Right forelimb (tissue), 1 donor: ENCODE measurements at places on chromosomes 1 and 21.
A peak's percentile ranks its signal among the peaks of the same experiment; 100 is the strongest.

- DNase-seq = peak; percentile 68
Measured at GRCh38 chr1:905071-905749, 18.5 kb upstream of the SAMD11 start.

- no peak for DNase-seq
Measured at GRCh38 chr1:93275634-93276295, 69.9 kb upstream of the DR1 start.

DNA sequence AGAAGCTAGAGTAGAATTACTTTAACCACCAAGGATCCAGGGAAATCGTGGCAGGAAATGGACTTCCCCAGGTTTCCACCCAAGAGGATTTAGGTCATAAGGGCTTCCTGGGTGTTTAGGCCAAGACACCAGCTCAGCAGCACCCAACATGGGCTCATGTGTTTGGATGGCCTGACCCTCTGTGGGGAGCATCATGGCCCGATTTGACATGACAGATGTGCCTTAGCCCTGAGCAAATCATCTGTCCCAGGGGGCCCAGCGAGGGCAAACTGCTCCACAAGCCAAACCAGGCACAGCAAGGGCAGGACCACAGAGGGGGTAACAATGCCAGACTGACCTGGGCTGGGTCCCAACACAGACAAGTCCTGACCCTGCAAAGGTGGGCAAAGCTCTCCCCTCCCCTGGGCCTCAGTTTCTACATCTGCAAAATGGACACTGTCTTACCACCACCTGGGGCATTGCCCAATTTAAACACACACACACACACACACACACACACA, 232.8 kb downstream of the MATN1 start:
- no peak for DNase-seq

GRCh38 chr1:59556398-59556797, 258.4 kb upstream of the HOOK1 start:
- DNase-seq = no peak

DNA sequence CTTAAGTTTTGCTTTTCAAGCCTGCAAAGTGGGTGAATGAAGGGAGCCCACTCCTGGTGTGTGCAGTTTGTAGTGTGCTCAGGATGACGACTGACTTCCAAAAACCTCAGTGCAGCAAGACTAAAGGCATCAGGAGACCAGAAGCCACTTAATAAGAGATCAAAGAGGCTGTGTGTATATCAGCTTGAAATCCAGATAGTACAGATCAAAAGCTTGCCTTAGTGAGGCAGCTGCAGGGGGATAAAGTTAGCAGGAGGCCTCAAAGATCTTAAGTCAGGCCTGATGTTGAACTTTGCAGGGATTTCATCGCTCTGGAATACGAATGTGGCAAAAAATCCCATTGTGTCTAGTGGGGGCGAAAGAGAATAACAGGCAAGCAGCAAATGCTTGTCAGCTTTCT, 99.8 kb downstream of the PATJ start:
- no peak for DNase-seq

DNA sequence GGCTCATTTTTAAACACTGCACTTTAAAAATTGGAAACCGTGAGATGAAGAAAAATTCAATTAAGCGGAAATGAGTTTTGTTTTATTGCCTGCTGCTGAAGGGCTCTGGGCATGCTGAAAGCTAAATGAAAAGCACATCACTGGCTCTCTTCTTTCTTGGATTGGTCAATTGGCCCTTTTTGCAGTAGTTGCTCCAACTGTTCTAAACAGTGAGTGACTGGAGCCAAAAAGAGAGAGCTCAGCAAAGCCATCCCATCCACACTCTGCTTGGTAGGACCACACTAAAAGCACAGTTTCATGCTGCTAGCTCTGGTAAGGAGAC, 48.1 kb downstream of the LHX4 start:
- no peak for DNase-seq

DNA sequence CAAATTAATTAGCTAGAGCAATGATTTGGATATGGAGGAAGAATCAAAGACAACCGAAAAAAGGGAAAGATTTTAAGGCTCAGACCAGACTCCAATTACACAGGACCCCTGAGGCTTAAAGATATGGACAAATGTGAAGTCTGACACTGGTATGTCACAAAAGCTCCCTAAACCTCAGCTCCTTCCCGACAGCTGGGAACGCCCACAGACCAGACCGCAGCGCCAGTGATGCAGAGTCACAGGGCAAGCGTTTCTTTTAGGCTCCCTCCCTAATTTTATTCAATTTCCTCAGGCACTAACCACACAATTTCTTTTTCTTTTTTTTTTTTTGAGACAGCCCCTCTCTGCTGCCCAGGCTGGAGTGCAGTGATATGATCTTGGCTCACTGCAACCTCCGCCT, 40.2 kb downstream of the NID1 start:
- no peak for DNase-seq

- no peak for DNase-seq
Measured at GRCh38 chr1:47866601-47867437, 130.4 kb downstream of the TRABD2B start.

DNA sequence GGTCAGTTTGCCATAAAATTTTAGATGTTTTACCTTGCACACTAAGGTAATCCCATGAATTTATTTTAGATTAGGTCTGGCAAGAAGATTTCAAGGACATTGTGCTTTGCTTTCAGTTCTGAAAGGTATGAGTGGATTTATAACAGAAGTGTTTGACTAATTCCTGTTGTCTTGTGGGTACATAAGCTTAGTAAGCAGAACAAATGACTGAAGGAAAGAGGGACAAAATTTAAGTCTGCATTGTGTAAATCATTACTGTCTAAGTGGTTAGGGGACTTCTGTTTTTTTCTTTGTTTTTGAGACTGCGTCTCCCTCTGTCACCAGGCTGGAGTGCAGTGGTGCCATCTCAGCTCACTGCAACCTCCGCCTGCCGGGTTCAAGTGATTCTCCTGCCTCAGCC, 60.1 kb downstream of the PKN2 start:
- DNase-seq = no peak

DNA sequence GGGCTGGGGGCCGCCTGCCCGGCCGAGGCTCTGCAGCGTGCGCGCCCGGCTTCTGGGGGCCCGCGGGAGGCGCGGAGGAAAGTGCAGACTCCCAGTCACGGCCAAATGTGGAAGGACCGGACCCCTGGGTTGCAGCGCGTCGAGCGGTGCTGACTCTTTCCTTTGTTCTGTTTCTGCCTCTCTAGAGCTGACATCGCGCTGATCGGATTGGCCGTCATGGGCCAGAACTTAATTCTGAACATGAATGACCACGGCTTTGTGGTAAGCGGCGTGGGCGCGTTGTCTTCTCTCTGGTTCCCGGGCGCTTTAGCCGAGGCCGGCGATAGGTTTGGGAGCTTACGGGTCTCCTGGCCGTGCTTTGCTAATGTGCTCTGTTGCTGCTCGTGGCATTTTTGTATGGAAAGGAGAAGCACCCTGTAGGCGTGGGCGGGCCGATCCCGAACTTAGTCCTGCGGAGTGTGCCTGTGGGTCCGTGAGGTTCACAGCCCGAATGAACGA, 629 bp downstream of the PGD start:
- no peak for DNase-seq

- DNase-seq = no peak
Measured at GRCh38 chr21:34907461-34908418, 141.4 kb downstream of the RUNX1 start.

- no peak for DNase-seq
Measured at GRCh38 chr1:23282957-23283356, 61.1 kb downstream of the HNRNPR start.

DNA sequence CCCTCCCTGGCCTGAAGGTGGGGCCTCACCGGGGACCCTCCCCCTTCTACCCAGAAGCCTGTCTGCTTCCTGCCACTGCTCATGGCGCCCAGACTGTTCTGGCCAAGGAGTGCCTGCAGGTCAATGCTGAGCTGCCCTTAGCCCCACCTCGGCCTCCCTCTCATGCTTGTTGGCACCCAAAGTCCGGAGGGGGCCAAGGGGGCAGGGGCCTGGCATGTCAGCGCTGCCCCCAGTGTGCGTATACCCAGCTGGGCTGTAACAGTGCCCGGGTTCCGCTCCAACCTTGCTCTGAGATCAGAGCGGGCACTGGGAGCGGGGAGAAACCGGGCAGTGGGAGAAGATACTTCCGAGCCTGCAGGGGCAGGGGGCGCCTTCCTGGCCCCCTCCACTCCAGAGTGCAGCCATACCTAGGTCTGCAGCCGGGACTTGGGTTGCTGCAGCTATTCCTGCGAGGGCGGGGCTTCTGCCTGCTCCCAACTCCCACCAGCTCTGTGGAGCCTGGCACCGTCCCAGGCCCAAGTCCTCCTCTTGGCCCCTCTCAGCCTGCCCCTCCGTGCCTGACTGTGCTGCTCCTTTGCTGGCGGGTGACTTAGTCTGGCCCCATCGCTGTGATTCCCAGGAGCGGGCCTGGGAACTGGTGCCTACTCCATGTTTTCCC, 21.4 kb upstream of the TGFB2 start:
- DNase-seq = no peak

GRCh38 chr1:45654540-45655280, 30.9 kb upstream of the CCDC17 start:
- DNase-seq = no peak

GRCh38 chr1:240905225-240905765, 293.3 kb upstream of the GREM2 start:
- no peak for DNase-seq

DNA sequence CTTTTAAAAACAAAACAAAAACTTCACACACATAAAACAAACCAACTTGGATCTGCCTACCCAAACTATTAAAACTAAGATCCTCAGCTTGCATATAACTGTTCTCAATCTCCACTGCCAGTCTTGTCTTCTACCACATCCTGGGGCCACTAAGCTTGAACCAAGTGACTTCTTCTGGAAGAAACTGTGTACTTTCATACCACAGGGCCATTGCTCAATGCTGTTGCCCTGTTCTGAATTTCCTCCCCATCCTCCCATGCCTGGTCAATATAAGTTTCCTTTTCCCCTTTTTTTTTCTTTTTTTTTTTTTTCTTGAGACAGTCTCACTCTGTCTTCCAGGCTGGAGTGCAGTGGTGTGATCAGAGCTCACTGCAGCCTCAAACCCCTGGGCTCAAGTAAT, 109.9 kb downstream of the KIAA0319L start:
- DNase-seq = no peak

DNA sequence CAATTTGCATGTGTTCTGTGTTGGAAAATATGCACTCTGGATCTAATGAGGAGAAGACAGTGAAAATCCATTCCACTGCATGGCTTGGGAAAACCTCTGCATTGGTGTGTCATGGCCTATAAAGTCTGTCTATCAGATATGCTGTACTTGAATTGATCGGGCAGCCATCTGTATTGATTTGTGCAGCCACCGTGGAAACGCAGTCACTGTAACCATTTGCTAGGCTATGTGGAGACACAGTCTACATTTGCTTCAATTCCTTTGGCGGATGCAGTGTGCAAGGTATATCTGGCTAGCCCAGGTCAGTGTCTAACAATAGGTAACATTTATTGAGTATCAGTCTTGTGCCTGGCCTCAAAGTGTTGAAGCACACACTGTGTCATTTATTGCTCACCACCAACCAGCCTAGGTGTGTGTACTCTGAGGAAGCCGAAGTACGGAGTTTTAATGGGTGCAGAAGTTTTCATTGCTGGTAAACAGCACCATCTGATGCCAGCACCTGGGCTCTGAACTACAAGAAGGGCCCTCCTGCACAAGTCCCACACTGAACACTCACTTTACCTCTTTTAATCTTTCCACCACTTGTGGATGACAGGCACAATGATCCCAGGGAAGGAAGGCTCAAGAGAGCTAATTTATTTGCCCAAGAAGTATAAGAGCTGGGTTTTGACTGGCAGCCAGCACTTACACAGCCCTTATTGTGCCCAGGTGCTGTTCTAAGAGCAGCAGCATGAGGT, 83.4 kb downstream of the DAB1 start:
- no peak for DNase-seq

DNA sequence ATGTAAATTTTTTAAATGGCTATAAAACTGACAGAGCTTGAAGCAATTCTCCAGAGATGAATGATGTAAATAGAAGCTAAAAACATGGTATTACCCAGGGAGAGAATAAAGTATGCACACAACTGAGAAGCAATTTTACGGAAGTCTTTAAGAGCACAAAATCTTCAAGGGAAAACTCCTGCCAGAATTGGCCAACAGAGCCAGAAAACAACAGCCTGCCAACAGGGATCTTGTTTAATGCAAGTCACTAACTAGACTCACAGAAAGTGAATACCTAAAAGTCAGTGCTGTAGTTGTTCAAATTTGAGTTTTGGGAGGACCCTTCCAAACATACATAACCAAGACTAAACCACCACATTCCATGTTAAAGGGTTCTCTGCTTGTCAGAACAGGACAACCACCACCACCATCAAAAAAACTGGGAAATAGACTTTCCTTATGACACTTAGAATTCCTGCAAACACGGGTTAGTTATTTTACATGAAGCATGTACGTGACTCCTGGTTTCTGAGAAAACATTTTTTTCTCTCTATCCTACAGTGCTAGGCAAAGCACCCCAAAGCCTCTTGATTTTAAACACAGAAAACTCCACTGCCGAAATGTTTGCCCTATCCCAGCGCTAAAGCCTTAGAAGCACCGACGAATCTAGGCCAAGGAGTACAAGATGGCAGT, 1.6 kb downstream of the EPS15 start:
- DNase-seq = peak; percentile 47

DNA sequence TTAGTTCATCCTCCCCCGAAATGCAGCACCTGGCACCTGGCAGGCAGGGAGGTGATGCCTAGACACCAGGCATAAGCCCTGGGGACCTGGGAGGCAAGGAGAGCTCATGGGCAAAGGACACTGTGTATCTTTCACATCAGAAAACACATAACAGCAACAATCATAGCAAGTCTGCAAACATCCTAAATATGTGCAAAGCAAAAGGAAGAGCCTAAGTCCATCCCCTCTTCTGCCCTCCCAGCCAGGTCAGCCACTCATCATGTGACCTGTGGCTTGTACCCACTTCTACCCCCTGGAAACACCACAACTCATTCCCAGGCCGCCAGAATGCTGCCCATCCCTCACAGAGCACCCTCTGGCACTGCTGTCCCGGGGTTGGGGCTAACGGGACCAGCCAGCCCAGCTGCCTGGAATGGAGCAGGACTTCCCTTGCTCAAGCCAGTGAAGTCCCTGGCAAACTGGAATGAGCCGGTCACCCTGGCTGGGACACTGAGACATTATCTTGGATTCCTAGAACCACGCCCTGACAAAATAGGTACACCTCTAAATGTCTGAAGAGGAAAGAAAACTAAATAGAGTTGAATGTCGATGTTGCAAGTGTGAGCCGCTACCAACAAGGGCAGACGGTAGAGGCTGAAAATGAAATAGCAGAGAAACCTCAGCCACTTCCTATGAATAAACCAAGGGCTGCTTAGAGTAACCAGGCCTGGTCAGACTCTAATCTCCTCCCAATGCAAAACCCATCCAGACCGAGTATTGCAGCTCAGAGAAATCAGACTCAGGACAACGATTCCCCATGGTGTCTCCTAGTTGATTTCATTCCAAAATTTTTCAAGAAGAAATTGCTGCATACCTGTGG, 29.4 kb downstream of the TMPRSS2 start:
- DNase-seq = no peak

GRCh38 chr1:30875916-30876315, 32.6 kb downstream of the SDC3 start:
- no peak for DNase-seq

- DNase-seq = no peak
Measured at GRCh38 chr1:228999446-229000170, 264.3 kb downstream of the RHOU start.

GRCh38 chr1:57101209-57101608, 135.4 kb upstream of the C8B start:
- no peak for DNase-seq

- DNase-seq = no peak
Measured at GRCh38 chr21:30152792-30153191, 13.8 kb downstream of the CLDN17 start.

- no peak for DNase-seq
Measured at GRCh38 chr21:31279986-31280385, 64.1 kb downstream of the TIAM1 start.
